ENCODE measurements at places on chromosomes 4 and X. TPM values are rescaled to one million over a fixed set of nuclear protein-coding genes. Genes with fewer than 3 reads are reported as not detected.

GRCh38 chrX:3462166-3462508 lies 115.7 kb upstream of the MXRA5 start:
- H3K36me3 ChIP-seq: no peaks in the 10 kb centered on the region
- peak overlapping the region; percentile 90 for H3K27ac ChIP-seq
- peak overlapping the region; percentile 89 for H3K4me3 ChIP-seq
- H3K4me1 ChIP-seq: peaks cover 22% of the 10 kb centered on the region

DNA sequence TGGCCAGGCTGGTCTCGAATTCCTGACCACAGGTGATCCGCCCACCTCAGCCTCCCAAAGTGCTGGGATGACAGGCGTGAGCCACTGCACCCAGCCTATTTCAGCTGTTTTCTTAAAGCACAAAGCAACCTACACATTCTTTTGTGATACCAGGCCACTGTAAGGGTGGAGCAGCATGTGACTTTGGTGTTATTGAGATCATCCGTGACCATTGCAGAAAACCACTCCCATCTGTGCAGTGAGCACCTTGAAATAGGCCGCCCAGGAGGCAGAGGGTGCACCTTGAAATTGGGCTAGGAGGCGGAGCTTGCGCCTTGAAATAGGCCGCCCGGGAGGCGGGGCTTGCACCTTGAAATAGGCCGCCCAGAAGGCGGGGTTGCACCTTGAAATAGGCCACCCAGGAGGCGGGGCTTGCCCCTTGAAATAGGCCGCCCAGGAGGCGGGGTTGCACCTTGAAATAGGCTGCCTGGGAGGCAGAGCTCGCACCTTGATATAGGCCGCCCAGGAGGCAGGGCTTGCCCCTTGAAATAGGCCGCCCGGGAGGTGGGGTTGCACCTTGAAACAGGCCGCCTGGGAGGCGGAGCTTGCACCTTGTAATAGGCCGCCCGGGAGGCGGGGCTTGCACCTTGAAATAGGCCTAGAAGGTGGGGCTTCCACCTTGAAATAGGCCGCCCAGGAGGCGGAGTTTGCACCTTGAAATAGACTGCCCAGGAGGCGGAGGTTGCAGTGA lies 9.0 kb upstream of the SLC25A6 start:
- H3K36me3 ChIP-seq: peaks cover 4% of the 10 kb centered on the region
- peaks cover 3% of the 10 kb centered on the region for H3K27me3 ChIP-seq
- DNase-seq: no peak
- H3K4me1 ChIP-seq: peaks cover 5% of the 10 kb centered on the region
- H3K27ac ChIP-seq: no peak overlapping the region
- no peak overlapping the region for H3K4me3 ChIP-seq

LDB2 gene
- 24.2 TPM for total RNA-seq

SOX3 gene
- total RNA-seq: not detected

SLC2A9 gene
- total RNA-seq: 1.8 TPM

NWD2 gene
- not detected for total RNA-seq

- no peak overlapping the region for H3K27ac ChIP-seq
- peaks cover 7% of the 10 kb centered on the region for H3K27me3 ChIP-seq
- DNase-seq: peak; percentile 22
- H3K36me3 ChIP-seq: no peaks in the 10 kb centered on the region
- no peak overlapping the region for H3K4me3 ChIP-seq
Measured at GRCh38 chr4:109739547-109739946, 9.7 kb upstream of the PLA2G12A start.

DNA sequence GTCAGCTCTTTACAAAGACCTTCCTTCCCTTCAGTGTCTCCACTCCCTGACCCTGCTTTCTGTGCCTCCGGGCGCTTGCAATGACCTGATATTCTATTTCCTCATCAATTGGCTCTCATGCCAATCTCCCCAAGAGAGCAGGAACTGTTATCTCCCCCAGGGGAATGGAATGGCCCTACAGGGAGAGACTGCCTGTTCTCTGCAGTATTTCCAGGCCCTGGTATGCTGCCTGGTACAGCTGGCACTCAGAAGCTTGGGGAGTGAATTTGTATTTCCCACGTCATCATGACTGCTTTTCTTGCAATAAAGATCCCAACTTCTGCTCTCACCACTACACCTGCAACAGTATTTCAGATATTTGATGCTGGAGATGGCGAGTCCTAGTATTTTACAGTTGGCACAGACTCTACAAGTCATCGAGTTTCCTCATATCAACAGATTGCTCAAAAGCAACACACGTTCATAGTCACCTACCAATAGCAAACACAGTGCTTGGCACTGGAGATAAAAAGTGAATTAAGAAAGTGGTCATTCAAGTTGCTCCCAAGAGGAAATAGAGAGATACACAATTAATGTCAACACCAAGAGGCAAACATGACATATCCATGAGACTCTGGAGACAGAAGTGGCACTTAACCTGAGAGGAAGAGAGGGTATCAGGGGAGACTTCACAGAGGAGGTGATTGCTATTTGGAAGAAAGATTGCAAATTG lies 90.5 kb upstream of the EGFL6 start:
- H3K27ac ChIP-seq: no peak overlapping the region
- H3K36me3 ChIP-seq: no peaks in the 10 kb centered on the region
- H3K4me3 ChIP-seq: no peak overlapping the region
- H3K4me1 ChIP-seq: peaks cover 8% of the 10 kb centered on the region
- DNase-seq: no peak
- no peaks in the 10 kb centered on the region for H3K27me3 ChIP-seq

DNA sequence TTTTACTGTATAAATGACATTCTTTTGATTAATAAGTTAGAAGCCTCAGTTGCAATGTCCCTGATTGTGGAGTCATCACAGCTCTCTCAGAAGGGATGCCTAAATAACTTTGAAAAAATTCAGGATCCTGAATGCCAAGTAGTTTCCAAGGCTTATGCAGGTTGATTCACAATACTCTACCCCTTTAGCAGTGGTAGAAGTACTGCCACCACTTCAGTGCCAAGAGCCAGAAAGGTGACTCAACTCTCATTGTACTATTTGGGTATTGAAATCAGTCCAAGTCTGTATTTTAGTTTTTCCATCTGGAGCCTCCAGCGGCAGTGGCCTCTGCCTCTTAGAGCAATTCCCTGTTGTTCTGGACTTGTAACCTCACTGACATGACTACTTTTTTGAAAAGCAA lies 320.1 kb upstream of the NDST4 start:
- no peaks in the 10 kb centered on the region for H3K27me3 ChIP-seq
- H3K36me3 ChIP-seq: no peaks in the 10 kb centered on the region
- no peak for DNase-seq
- H3K4me1 ChIP-seq: no peaks in the 10 kb centered on the region
- no peak overlapping the region for H3K4me3 ChIP-seq
- no peak overlapping the region for H3K27ac ChIP-seq

Measured in HFFc6 (cell line).